ENCODE measurements at places on chromosomes 12 and 14.

GRCh38 chr12:124311292-124312109, 16.6 kb downstream of the RFLNA start:
- no peak for DNase-seq

- DNase-seq: no peak
Measured at GRCh38 chr14:68822132-68822651, 29.3 kb upstream of the ZFP36L1 start.

- DNase-seq: no peak
Measured at GRCh38 chr14:69090187-69090789, 62.6 kb downstream of the DCAF5 start.

DNA sequence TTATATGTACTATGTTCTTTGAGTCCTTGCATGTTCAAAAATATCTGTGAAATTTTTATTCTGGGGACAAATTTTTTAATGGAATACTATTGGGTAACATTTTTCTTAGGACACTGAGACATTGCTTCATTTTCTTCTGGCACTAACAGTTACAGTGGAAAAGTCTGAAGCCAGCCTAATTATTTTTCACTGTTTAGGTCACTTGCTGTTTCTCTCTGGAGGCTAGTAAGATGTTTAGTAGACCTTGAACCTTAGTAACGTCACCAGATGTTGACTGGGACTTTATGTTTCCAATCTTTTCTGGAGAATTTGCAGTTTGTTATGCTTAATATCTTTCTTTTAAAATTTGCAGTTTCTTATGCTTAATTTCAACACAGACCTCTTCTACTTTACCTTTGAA, 12.3 kb upstream of the EPYC start:
- DNase-seq: no peak

DNA sequence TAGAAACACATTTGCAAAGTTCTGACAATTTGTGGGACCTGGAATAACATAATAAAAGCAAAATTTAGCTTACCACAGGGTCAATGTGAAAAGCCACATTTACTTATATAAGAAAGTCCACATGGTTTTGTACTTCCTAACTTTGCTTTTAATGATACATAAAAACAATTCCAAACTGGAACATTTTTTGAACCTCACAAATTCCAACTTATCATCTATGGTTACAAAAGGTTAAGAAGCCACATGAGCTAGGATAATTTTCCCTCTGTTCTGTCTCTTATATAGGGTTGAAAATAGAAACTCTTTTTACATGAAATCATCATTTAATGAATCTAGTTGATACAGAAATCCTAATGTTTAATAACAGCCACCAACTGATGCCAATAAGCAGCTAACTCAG, 8.9 kb upstream of the RERG start:
- no peak for DNase-seq

GRCh38 chr14:77044783-77045237, 16.3 kb upstream of the IRF2BPL start:
- DNase-seq: no peak

DNA sequence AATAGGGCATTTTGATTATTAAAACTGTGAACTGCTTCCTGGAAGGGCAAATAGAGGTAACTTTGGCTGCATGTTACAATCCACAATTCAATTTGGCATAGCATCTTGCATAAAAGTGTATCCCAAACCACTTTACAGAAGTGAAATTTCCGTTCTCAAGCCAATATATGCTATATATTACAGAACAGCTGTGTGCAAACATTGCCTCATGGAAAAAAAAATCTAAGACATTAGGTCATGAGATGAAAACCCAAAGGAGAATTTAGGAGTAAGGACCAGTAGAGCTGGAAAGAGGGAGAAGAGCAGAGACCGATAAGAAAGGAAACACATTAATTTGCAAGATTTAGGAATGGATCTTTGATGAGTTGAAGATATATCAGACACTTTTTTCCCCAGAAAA, 239.2 kb downstream of the PAX9 start:
- DNase-seq: no peak

DNA sequence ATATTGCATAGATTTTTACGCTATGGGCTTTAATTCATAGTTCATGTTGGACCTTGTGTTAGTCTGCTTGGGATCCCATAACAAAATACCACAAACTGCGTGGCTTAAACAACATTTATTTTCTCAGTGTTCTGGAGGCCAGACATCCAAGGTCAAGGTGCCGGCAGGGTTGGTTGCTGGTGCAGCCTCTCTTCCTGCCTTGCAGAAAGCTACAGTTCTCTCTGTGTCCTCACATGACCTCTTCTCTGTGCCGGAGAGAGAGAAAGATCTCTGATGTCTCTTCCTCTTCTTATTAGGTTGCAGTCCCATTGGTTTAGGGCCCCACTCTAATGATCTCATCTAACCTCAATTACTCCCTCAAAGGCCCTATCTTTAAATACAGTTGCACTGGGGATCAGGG, 170.5 kb downstream of the IPO8 start:
- DNase-seq: no peak

GRCh38 chr12:96677363-96677762, 188.0 kb downstream of the CFAP54 start:
- DNase-seq: no peak

DNA sequence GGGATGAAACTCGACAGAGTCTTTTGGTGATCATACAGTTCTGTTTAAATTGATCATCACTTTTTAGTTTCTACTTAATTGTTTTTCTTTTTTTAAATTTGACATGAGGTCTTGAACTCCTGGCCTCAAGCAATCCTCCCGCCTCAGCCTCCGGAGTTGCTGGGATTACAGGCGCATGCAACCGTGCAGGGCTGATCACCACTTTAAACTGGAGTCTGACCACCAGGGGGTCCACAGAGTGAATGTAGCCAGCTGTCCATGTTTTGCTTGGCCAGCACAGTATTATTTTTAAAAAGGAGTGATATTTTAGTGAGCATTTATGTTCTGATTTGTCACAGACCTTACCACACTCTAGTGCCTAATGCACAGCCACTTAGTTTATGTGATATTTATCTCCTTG, 10.7 kb downstream of the DAAM1 start:
- no peak for DNase-seq

DNA sequence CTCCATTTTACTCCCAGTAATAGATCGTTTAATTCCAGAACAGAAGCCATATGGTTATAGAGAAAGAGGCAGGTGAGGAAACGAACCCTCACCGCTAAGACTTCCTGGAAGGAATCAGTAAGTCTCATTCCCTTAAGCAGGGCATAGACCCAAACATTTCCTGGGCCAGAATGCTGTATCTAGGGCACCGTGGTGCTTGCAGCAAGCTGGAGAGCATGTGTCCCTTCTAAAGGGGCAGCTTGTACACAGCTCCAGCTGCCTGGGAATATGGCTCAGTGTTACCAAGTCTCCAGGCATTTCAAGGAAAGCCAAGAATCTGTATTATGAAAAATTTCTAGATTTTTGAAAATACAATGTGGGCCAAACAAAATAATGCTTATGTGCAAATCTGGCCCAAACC, 73.4 kb downstream of the PPM1H start:
- peak; percentile 24 for DNase-seq

DNA sequence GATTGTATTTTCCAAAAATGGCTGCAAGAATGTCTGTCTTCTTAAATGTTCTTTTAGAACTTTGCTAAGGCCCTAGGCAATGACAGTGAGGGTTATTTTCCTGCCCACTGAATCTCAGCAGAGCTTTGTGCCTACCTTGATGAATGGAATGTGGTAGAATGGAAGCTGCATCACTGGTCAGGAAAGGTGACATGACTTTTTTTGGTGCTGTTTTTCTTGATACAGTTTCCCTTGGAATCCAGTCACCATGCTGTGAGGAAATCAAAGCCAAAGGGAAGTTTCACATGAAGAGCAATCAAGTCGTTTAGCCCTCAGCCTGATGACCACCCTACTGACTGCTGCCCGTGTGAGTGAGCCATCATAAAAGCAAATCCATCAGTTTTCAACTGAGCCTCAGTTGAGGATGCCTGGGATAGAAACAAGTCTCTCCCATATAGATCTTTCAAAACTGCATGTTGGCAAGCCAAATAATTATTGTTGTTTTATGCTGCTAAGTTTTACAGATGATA, 886.0 kb upstream of the FBXO33 start:
- no peak for DNase-seq

DNA sequence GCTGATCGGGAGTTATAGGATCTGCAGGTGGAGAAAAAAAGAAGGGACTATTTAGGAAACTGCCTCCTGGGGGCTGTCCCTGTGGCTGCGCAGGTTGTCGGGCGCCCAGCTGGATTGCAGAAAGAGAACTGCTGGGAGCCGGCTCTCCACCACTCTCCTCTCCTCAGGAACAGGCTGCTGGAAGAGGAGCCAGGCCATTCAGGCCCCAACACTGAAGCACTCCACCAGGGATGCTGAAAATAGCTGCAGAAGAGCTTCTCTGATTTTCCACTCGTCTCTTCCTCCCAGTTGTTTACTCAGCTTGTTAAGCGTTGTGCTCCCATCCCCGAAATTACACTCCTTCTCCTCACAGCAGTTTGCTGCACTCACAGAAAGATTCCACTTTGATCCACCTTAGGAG, 347.3 kb downstream of the GLT1D1 start:
- DNase-seq: no peak

- no peak for DNase-seq
Measured at GRCh38 chr12:63917864-63918799, 73.6 kb downstream of the SRGAP1 start.

GRCh38 chr14:92988786-92989755, 66.1 kb downstream of the CHGA start:
- DNase-seq: no peak

DNA sequence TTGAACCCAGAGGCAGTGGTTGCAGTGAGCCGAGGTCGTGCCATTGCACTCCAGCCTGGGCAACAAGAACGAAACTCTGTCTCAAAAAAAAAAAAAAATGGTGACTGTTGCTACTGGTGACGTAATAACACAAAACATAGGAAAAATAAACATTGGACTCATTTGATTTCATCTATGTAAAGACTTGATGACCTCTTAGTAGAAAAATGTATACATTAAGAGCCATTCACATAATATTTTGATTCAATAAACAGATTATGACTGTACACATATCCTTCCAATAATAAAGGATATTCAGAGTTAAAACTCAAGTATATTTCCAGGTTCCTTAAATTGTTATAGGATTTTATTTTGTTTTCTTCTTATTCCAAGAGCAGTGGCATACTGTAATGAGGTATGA, 65.7 kb upstream of the AEBP2 start:
- DNase-seq: no peak

DNA sequence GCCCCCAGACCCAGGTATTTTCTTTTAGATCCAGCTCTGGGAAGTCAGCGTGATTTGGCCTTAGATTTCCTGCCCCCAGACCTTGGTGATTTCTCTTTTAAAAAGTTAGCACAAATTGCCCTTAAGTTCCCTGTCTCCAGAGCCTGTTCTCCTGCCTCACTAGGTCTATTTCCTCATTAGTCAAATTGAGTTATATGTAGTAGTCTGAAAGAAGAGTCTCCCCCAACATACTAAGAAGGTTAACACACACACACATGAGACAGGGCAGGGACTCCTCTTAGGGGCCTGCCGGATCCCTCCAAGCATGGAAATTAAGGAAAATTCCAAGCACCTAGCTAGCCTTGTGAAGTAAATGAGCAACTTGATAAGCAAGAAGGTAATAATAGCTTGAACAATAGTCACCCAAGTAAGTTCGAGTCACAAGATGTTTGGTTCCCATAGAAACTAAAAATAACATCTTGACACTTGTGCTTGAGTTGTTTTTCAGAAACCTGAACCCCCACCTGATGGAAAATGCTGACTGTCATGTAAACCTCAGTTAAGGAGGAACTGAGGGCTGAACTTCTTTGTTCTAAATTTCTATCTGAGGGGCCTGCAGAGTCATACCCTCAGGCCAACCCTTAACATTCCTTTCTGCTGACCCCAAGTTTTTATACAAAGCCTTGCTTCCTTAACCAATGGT, 51.6 kb downstream of the CAND1 start:
- no peak for DNase-seq

GRCh38 chr14:66133666-66134065, 352.5 kb upstream of the CCDC196 start:
- DNase-seq: no peak

DNA sequence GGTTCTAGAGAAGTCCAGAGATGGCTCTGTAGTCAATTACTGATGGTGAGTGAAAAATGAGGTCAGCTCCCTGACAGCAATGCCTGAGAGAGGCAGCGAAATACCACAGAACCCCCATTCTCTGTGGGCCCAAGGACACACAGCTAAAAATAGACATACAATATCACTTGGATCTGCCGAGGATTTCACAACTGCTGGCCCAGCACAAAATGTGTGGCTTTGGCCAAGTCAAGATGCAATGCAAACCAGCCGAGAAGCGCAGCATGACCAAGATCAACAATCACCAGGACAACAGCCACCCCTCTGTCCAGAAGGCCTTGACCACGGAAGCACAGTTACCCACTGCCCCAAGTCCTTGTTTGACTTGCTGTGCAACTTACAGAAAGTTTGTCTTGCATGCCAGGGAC, 52.2 kb downstream of the CKAP4 start:
- DNase-seq: peak; percentile 42

DNA sequence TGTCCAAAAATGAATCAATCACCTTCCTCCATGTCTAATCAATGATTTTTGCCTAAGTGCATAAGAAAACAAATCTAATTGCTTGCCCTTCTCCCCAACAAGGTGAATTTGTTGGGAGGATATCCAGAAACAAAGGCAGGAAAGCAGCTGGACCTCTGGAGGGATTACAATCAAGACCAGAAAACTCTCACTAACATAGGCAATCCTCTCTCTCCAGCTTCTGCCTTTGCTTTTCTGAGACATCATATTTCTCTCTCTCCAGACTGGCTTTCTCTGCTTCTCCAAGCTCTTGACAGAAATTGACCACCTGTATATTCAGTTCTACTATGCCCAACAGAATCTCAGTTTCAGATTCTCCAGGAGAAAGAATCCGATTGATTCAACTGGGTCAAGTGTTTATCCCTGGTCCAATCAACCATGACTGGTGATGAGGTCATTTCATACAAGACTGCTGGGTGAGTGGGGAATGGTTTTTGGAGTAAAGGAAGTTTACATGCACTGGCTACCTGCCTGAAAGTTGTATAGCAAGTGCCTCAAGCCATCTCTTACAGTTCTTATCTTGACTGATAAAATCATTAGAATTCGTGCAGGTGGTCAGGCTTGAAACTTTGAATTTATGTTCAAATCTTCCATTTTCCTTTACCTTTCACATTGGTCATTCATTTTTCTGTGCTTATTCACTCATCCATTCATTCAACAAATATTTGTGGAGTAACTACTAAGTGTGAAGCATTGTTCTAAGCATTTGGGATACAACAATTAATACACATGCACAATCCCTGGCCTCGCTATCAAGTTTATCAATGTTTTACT, 22.2 kb upstream of the CFAP54 start:
- no peak for DNase-seq
